ENCODE measurements at places on chromosomes 12 and 14.

- no peak for DNase-seq
Measured at GRCh38 chr12:118432812-118433545, 56.6 kb downstream of the SUDS3 start.

- no peak for DNase-seq
Measured at GRCh38 chr12:107468182-107468581, 217.4 kb upstream of the PWP1 start.

DNA sequence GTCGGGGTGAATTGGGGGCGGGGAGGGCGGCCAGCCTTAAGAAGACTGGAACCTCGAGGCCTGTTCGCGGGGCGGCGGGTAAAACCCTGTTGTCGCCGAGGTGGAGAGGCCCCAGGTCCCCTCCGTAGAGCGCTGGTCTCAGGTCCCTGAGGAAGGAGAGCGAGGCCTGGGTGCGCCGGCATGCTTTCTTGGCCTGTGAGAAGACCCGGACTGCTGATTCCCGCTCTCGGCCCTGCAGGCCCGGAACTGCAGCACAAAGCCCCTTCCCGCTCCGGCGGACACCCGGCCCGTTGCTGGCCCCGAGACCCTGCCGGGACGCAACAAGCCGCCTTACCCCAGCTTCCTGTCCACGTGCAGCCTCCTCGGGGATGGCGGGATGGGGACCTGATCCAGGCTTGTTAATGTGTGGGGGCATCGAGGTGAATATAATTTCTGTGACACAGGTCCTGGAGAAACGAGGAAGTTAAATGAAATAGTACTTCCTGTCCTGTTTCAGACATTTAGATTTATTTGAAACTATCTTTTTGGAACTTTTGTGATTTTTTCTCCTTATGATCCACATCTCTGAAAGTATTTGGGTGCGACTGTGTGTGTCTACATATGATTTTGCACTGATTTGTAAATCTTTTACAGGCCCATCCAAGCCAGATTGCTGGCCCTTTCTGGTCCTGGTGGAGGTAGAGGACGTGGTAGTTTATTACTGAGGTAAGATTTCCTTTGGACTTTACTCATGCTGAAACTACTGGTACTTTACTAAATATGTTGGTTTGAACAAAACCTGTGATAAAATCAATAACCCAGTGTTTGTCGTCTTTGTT, 600 bp downstream of the PNN start:
- no peak for DNase-seq

DNA sequence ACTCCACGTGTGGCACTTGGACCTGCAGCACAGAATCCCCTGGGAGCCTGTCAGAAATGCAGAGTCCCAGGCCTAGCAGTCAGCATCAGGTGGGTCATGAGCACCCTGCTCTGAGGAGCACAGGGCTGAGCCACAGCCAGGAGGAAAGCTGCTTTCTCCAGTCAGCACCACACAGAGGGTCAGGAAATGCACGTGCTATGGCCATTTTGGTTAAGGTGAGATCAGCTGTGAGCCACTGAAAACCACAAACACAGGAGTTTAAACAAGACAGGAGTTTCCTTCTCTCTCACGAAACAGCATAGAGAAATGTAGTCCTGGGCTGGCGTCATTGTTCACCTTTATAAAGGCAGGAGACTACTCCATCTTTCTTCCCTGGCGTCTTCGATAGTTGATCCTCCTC, 204.5 kb upstream of the SFSWAP start:
- no peak for DNase-seq

- no peak for DNase-seq
Measured at GRCh38 chr14:79809849-79810612, 401.3 kb downstream of the DIO2 start.

GRCh38 chr12:94078736-94079509, 69.5 kb upstream of the PLXNC1 start:
- DNase-seq, result no peak

DNA sequence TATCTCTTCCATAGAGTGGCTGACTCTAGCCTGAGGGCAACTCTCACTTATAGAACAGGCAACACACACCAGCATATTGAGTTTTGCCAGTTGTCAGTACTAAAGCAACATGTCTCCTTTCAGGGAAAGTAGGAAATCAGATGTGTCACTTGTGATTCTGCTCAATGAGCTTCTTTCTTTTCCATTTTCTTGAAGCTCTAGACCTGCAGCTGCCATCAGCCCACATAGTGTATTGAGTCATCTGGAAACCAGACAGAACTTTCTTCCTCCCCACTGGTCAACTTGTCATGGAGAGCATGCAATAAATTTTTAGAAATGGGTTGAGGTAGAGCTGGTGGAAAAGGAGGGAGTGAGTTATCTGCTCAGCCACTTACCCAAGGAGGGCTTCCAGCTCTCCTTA, 209.0 kb upstream of the PLEKHG7 start:
- DNase-seq, result no peak

DNA sequence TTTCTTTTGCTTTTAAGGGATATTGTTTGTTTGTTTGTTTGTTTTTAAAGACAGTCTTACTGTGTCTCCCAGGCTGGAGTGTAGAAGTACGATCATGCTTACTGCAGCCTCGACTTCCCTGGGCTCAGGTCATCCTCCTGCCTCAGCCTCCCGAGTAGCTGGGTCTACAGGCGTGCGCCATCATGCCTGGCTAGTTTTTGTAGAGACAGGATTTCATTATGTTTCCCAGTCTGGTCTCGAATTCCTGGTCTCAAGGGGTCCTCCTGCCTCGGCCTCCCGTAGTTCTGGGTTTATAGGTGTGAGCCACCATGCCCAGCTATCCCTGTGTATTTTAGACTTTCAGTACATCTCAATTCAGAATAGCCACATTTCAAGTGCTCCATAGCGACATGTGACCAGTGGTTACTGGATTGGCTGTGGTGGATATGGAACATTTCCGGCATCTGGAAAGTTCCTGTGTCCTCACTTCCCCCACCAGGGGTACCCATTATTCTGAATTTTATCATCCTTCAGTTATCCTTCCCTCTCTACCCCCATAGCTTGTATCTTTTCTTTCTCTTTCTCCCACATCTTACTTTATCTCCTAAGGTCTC, 61.1 kb downstream of the HRK start:
- no peak for DNase-seq

Measured in cerebellar nuclear complex (tissue), 1 donor.